Activated naive CD4-positive, alpha-beta T cell treated with Interleukin-2 at 50 U/mL for 16 hours (primary cell): ENCODE measurements at places on chromosomes 12 and 14.

DNA sequence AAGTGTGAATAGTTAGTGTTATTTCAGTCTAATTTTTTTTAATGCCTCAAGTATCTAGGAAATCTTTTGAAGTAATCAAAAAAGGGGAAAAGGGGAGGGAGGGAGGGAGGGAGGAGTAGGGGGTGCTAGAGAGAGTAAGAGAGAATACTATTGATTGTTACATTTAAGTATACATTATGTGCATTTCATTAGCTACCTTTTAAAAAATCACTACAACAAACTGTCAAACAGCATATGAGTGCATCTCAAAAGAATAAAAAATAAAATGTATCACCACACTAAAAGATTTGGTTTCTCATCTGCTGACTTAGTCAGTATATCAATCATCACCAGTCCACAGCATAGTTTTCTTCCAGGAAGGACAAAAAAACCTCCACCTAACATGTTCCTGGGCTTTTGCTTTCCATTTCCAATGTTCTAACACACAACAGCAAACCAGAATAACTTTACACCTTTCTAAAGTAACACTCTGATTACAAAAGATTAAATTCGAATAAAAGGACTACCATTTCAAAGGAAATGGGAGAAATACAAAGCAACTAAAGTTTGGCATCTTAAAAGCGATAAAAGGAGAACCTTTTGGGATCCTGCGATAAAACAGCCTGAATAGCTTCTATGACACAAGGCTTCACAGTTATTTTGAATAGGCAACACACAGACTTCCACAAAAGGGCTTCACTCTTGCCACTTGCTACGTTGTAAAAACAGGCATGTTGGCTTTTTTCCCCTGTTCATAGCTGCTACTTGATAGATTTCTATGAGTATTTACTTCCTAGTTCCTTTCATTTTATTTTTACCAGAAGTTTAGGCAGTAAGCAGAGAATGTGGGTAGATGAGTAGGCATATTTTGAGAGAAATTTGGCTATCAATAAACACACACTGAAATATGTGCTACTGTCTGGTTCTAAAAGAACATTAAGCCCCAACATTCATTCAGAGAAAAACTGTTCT lies 160.9 kb downstream of the EPS8 start:
- no peak for DNase-seq

DNA sequence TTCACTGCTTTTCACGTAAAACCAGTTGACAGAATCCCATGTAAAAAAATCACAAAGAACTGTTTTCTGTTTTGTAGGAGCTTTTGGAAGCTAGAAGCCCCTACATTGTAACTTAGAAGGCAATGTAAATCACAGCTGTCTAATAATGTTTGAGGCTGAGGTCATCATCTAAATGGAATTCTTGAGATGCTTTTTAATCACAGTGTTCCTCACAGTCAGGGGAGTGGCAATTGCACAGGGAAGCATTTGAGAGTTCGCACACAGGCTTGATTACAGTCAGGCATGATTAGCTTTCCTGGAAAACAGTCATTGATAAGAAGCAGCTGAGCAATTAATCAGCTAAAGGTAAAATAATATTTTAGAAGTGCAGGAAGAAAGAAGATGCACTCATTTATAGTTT lies 2.9 kb downstream of the SLC17A8 start:
- no peak for DNase-seq

DNA sequence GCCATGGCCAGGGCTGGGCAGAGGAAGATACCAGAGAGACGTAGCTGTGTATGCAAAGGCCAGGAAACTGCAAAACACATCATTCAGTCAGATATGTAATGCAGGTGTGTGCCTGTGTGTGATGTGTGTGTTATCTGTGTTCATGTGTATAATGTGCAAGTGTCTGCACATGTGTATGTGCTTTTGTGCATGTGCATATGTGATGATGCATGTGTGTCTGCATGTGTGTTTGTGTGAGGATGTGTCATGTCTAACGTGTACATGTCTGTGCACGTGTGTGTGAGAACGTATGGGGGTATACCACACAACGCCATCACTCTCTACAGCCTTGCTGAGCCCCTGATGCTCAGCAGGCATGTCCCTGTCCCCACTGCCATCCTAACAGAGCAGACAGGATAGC lies 9.7 kb downstream of the DIO3 start:
- no peak for DNase-seq

DNA sequence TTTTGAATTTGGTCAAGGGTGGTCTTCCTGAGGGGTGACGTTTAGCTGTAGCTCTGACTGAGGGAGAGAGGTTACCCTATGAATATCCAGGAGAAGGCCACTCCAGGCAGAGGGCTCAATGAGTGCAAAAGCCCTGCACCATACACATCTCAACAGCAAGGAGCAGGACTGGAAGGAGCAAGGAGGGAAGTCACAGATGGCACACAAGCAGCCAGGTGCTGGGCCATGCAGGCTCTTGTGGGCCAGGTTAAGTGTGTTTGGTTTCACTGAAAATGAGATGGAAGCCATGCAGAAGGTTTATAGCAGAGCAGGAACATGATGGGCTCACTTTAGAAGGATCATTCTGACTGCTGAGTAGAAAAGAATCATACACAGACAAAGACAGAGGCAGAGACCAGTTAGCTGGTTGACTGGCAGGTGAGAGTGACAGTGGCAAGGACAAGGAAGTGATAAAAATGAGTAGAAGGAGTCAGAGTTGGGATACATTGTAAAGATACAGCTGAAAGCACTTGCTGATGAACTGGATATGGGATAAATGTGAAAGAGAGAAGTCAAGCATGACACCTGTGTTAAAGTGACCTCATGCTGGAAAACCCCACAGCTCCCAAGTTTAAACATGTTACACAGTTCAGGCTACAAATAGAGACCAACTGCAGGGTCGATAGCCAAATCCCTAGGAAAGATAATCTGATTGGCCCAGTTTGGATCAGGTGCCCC lies 81.2 kb downstream of the PRKD1 start:
- no peak for DNase-seq

DNA sequence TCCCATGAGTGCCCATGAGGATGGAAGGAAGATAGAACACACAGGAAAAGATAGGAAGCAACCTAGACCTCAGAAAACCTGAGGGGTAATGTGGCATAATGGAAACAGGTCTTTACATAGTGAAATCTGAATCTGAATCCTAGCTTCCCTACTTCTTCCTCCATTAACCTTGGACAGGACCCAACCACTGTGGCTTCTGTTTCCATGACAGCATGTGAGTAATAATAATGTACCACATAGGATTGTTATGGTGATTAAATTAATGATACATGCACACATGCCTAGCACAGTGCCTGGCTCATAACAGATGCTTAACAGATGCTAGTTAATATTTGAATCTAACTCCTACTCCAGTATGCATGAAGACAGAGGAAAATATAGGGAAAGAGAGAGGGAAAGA lies 11.2 kb downstream of the TTC9 start:
- DNase-seq: no peak

DNA sequence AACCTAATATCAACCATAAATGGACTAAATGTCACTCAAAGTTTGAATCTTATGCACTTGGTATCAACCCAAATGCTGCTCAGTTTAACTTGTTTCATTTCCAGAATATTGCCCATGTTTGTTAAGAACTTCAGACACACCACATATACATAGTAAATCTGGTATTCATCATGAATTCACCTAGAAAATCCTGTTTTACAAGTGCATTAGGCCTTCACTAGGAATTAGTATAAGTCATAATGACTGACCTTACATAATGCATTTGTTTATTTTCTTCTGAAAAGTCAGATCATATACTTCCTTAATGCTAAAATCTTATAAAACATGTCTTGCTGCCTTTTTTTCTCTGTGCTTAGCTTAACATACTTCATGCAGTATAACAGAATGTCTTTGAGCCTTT lies 66.1 kb downstream of the ABCD2 start:
- DNase-seq: no peak

- no peak for DNase-seq
Observed at GRCh38 chr14:101047326-101047725, 143.8 kb upstream of the RTL1 start.
